ENCODE measurements at places on chromosomes 13 and 19.
A peak's percentile ranks its signal among the peaks of the same experiment; 100 is the strongest.

DNA sequence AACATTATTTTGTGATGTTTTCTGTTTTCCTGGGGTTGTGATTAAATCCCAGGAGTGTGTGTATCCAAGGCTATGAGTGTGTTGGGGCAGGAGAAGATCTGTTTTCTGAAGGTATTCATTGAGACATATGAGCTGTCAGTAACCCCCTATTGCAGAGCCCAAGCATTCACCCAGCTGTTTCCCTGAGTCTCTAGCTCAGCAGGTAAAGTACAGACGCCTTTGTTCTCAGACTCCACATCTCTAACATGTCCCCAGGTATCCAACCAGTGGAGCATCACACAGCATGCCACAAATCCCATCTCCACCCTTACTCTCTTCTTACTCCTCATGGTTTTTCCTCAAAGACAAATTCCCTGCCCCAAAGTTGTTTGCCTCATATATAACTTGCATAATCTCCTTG, 213.6 kb downstream of the PCDH20 start:
- DNase-seq: no peak

- DNase-seq: no peak
Observed at GRCh38 chr13:99985241-99985874, 3.8 kb downstream of the ZIC2 start.

DNA sequence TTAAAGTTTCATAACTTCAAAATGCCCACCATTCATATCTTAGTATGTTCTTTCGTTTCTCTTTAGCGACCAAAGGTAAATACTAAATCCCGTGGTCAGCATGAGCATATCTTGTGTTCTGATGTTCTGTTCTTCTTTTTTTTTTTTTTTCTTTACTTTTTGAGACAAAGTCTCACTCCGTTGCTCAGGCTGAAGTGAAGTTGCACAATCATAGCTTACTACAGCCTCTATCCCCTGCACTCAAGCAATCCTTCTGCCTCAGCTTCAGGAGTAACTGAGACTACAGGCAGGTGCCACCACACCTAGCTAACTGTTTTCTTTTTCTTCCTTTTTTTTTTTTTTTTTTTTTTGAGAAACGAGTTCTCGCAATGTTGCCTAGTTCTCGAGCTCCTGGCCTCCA, 60.9 kb upstream of the ATP12A start:
- no peak for DNase-seq

DNA sequence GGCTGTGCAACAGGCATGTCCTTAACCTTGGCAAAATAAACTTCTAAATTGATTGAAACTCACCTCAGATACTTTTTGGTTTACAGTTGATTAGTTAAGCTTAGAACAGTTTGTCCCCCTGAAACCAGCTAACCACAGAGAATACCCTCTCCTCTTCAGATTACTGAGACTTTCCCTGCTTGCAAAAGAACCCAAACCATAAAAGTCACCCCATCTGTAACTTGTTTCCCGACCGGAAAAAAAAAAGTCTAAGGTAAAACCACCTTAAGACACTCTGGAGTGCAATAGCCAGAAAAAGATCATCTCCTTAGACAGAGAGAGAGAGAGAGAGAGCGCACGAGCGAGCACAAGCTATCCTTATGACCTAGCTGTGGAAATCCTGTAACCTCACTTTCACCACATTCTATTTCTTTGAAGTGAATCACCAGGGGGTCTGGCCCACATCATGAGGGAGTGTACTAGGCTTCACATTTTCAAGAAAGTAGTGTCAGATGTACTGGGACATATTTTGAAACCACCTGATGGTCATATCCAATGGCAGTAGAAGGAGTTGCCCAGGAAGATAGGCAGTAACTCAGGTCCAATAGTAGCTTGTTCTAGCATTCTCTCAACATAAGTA, 11.1 kb upstream of the GTF2F2 start:
- DNase-seq: no peak

- DNase-seq: peak; percentile 15
Observed at GRCh38 chr13:114203536-114203935, 24.5 kb downstream of the CFAP97D2 start.

- DNase-seq: peak; percentile 60
Observed at GRCh38 chr13:102401265-102401664, 583 bp downstream of the FGF14 start.

- no peak for DNase-seq
Observed at GRCh38 chr13:28654276-28654675, 4.7 kb upstream of the POMP start.

GRCh38 chr13:56015919-56016318, 1124.8 kb upstream of the PRR20A start:
- DNase-seq: no peak

DNA sequence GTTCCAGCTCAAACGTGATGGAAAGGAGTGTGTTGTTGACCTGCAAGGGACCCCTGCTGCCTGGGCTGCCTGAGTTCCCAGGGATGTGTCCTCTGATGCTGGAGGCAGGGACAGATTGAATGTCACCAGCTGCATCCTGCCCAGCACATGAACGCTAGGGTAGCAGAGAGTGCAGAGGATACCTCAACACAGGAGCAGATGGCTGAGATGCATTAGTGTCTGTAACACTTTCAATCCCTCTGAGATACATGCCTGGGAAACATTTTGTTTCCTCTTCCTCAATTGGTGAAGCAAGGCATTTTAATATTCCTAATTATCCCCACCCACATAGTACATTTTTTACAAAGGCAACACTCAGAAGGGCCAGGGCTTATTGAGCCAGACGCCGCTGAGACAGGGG, 106.4 kb upstream of the UBL3 start:
- no peak for DNase-seq

DNA sequence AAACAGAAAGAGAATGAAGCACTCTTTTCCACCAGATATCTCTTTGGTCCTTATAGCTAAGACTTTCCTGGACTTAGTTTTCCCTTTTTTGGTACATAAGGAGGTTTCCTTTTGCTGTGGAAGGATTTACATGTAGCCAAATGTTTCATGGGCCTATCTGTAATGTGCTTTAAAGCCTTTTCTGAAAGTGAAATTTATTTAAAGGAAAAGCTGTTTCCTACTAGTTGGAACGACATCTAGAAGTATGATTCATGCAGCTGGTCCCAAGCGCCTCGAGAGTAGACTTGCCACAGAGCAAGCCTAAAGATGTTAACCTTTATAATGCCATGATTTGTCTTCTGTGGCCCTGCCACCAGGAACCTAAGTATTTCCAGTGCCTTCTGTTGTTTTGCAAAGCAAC, 390.3 kb downstream of the DLEU7 start:
- no peak for DNase-seq

DNA sequence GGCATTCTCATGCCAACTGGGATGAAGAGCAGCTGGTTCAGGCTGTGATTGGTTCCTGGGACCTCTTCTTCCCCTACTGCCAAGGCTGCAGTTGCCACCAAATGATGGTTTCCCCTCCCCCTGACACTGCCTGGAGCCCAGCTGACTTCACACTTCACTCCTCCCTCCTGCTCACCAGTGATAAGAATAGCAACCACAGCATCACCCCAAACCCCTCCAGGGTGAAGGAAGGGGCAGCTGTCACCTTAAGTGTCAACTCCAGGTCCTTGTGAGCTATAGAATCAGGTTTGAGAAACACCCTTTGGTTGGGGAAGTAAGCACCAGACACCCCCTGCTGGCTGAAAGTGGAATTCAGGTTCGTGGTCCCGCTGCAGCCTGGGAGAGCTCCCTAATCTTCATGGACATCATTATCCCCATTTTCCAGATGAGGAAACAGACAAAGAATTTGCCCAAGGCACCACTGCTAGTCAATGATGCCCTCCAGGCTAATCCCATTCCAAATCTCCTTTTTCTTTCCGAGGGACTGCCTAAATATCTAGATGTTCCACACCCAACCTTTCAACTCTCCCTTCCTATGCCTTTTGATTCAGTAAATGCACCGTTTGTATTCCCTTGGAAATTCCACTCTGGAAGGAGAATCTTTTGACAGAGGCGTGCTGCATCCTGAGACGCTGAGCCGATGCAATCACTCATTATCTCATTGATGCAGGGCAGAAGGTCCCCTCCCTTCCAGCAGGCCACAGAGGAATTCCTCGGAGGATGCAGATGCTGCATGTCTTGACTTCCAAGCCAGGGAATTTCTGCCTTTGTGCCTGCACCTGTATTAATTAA, 50.6 kb upstream of the UQCRFS1 start:
- DNase-seq: no peak

DNA sequence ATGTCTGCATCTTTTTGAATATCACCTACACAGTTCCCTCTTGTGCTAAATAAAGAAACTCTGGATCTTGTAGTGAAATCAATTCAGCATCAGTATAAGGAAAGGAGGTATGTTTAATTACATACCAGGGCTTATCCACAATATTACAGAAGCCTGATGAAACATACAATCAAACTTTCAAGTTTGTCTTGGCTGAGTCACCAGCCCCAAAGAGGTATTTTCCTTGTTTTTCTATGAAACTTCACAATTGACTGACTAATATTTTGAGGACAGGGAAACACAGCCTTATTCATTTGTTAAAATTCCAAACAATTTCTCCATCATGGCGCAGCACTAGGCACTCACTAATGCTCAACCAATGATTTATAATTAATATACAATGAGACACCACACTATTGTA, 952.4 kb downstream of the PCDH17 start:
- no peak for DNase-seq

DNA sequence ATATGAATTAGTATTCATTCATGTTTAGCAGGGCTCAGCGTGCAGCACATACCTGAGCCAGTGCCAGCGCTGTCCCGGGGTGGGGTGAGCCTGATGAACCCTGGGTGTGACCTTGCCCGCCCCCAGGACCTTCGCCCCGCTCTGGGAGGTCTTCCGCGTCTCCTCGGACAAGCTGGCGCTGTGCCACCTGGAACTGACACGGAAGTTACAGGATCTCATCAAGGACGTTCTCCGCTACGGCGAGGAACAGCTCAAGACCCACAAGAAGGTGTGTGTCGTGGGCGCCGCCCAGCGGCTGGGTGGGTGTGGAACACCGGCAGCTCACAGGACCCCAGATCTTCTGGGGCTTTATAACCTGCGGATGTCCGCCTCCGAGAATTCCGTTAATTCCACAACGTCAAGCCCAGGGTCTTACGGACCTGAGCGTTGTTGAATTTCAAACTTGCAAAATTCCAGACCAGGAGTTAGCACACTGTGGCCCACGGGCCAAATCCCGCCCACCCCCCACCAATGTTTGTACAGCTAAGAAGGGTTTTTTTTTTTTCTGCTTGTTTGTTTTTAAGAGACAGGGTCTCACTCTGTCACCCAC, 15.4 kb downstream of the FCHO1 start:
- peak; percentile 29 for DNase-seq

- DNase-seq: no peak
Observed at GRCh38 chr13:51331354-51331861, 8.1 kb upstream of the SERPINE3 start.

- no peak for DNase-seq
Observed at GRCh38 chr13:74523057-74523456, 388.9 kb upstream of the KLF12 start.

DNA sequence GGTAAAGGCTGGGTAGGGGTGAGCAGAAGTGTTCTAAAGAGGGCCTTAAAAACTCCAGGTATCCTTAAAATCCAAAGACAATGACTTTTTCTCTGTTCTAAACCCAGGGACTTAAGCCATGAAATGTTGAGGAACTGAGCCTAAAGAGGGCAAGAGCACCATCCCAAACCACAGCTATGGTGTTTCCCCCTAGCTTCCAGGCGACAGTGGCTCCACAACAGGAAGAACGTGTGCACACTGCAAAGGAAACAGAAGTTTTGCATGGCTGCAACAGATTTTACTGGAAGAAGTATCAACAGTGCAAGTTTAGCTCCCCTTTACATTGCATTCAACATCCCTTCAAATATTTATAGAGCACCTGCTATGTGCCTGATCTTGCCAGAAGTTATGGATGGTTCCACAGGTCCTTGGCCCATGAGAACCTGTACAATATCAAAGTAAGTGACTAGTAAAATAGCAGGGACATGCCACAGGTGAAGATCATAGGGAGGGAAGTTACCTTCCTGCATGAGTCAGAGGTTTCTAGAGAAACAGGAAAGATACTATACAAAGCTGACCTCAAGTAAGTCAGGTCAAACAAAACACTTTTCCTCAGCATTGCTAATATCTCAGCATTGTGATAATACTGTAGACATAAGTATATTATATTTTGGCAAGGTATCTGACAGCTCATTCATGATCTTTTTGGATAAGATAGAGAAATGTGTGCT, 8.4 kb upstream of the KCTD12 start:
- no peak for DNase-seq

- no peak for DNase-seq
Observed at GRCh38 chr19:18867199-18867598, 28.8 kb downstream of the CERS1 start.

GRCh38 chr13:40671956-40672764, 5.7 kb upstream of the FOXO1 start:
- DNase-seq: peak; percentile 48

DNA sequence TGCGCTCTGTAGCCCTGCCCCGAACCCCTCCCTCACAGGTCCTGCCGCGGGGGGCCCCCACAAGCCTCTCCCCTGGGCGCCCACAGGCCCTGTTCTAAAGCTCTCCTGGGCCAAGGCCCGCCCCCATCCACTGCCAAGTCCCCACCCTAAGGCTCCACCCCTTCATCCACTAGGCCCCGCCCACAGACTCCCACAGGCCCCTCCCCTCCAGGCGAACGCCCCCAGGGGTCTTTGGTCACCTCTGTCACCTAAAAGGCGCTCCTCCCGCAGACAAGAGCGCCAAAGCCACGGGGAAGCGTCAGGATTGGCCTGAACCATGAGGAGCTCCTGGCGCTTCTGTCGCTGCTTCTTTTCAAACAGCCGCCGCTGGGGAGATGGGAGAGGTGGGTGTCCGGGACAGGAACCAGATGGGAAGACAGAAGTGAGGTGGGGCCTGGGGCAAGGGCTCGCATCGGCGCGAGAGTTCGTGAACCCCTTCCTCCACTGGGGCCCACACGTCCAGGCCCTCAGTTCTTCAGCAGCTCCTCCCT, 2.3 kb downstream of the TULP2 start:
- DNase-seq: no peak

DNA sequence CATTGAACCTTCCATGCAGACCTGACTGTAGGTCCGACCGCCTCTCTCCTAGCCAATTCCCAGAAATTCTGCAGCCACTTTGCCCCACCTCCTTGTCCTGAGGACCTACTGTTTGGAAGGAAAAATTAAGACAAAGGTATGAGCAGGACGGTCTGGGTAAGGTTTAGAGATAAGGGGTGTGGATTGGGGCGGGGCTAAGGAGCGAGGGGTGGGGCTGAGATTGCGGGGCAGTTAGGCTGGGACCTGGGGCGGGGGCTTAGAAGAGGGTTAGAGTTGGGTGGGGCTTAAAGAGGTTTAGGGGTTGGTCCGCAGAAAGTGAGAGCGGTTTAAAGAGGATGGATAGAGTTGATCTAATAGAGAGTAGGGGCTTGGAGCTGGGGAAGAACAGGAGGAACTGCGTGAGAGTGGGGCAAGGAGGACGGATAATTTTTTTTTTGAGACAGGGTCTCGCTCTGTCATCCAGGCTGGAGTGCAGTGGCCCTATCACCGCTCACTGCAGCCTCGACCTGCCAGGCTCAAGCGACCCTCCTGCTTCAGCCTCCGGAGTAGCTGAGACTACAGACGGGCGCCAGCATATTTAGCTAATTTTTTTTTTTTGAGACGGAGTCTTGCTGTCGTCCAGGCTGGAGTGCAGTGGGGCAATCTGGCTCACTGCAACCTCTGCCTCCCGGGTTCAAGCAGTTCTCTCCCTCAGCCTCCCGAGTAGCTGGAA, 1.7 kb upstream of the ZNF865 start:
- no peak for DNase-seq

Data from SHP77 treated with DMSO at 0.1 percent for 48 hours (cell line).